ENCODE measurements at places on chromosomes 6 and 20. TPM values are rescaled to one million over a fixed set of nuclear protein-coding genes. Genes with fewer than 3 reads are reported as not detected.

DNA sequence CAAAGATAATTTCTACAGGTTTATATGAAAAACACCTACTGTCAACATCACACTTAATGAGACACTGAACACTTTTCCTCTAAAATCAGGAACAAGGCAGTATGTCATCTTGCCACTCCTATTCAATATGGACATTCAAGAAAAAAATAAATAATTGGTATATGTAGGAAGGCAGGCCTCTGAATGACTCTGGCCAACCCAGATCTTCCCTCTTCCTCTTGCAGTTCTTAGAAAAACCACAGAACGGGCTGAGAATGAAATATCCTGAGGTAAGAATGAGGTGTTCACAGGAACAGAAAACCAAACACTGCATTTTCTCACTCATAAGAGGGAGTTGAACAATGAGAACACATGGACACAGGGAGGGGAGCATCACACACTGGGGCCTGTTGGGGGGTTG, 1207.2 kb upstream of the CITED2 start:
- peaks cover 2% of the 10 kb centered on the region for H3K27me3 ChIP-seq
- no peak for DNase-seq
- no peak overlapping the region for H3K27ac ChIP-seq

- no peak for DNase-seq
- H3K27me3 ChIP-seq: no peaks in the 10 kb centered on the region
- no peak overlapping the region for H3K27ac ChIP-seq
- no peaks in the 10 kb centered on the region for H3K4me1 ChIP-seq
- no peak overlapping the region for H3K4me3 ChIP-seq
Measured at GRCh38 chr6:112109262-112109661, 21.9 kb downstream of the FAM229B start.

DNA sequence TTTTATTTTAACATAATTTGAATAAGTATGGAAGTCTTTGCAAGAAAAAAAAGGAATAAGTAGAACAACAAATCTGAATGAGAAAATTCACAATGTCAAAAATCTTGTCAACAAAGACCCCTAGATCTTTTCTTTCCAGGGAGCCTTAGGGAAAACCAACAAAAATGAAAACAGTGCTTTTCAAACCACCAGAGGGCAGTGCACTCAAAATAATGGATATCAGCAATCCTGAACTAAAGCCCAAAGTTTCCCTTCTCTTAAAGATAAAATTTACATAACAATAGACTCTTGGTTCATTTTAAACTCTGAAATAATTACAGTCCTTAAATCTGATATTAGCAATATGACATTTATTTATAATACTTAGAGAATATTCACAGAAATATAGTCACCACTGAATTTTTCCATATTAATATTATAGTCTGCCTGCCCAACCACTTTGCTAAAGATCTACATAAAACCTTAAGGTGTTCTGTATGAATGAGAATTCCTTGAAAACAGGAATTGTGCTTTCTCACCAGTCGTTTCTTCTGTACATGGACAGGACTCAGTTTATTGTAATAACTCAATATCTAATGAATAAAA, 105.3 kb upstream of the BMP5 start:
- H3K36me3 ChIP-seq: peaks cover 5% of the 10 kb centered on the region
- H3K27ac ChIP-seq: no peak overlapping the region
- no peak for DNase-seq
- H3K27me3 ChIP-seq: peaks cover 2% of the 10 kb centered on the region
- H3K4me3 ChIP-seq: no peak overlapping the region
- no peaks in the 10 kb centered on the region for H3K4me1 ChIP-seq

DNA sequence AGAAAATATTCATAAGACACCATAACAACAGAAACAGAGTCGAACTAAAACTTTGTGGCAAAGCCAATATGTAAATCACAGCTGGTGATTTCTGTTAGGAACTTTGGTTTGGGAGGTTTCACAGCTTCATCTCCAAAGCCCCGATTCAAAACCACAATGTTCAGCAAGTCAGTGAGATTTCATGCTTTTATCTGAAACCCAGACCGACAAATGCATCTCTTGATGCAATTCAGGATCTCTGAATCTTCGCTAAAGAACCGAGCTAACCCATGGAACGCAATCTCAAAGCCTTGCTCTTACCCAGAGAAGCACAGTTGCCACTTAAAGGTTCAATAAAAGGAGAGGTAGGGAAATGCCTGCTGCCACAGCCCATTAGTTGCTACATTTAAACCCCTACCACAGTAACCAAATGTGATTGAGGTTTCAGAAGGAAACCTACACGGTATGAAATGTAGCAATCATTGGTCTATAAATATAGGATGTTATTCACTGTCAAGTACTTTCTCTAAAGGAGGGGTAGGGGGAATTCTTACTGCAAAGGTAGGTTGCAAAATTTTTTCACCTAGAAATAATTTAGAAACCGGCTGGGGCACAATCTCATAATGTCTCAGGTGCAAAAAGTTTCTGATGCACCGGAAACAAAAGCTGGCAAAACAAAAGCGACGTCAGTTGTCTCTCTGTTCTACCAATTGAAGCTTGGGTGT, 381.0 kb upstream of the ARID1B start:
- H3K27ac ChIP-seq: no peak overlapping the region
- no peaks in the 10 kb centered on the region for H3K36me3 ChIP-seq
- H3K4me1 ChIP-seq: no peaks in the 10 kb centered on the region
- H3K27me3 ChIP-seq: peaks cover 5% of the 10 kb centered on the region
- no peak for DNase-seq
- no peak overlapping the region for H3K4me3 ChIP-seq

DNA sequence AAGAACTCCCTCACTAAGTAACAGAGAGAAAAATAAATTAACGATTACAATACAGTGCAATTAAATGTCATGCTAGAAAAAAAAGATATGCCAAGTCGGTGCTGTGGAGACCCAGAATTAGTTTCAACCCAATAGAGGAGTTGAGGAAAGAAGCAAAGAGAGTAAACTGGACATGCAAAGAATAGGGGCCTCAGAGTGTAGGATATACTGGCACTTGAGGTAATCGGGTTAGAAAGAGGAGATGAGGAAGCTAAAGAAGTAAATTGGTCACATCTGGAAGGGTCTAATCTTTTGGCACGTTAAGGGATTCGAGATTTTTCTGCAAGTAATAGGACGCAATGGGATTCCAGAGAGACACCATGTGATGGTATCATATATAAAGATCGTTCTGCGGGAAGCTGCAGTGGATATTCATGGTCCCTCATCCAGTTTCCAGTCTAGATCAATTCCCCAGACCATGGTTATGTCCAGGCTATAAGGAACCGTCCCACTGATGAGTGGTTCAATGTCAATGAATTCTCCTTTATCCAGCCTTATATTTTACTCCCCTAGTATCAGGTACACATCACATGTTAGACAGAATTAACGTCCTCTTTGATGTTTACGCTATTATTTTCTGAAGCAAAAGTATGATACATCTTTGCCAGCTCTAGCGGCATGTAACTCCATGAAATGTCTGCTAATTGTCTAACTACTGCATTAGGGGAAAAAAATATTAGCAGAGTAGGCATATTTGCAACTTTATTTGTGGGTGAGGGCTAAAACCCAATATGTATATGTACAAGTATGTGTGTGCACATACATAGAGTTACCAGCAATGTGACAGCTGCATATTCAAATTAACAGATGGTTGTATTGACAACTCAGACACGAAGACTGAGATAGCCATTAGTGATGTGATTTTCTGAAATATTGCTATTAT, 1.1 kb upstream of the TBC1D32 start:
- no peak for DNase-seq
- H3K27me3 ChIP-seq: no peaks in the 10 kb centered on the region
- peak overlapping the region; percentile 99 for H3K4me3 ChIP-seq

Gene ENPP4
- total RNA-seq: 3.1 TPM

Gene APOBEC2
- total RNA-seq: 0.61 TPM

GRCh38 chr6:158256746-158257424, 55.4 kb upstream of the TULP4 start:
- peak overlapping the region; percentile 57 for H3K4me3 ChIP-seq
- peaks cover 4% of the 10 kb centered on the region for H3K36me3 ChIP-seq
- H3K27ac ChIP-seq: peak overlapping the region; percentile 43
- peaks cover 4% of the 10 kb centered on the region for H3K27me3 ChIP-seq
